ENCODE measurements at places on chromosomes 1 and 21.

DNA sequence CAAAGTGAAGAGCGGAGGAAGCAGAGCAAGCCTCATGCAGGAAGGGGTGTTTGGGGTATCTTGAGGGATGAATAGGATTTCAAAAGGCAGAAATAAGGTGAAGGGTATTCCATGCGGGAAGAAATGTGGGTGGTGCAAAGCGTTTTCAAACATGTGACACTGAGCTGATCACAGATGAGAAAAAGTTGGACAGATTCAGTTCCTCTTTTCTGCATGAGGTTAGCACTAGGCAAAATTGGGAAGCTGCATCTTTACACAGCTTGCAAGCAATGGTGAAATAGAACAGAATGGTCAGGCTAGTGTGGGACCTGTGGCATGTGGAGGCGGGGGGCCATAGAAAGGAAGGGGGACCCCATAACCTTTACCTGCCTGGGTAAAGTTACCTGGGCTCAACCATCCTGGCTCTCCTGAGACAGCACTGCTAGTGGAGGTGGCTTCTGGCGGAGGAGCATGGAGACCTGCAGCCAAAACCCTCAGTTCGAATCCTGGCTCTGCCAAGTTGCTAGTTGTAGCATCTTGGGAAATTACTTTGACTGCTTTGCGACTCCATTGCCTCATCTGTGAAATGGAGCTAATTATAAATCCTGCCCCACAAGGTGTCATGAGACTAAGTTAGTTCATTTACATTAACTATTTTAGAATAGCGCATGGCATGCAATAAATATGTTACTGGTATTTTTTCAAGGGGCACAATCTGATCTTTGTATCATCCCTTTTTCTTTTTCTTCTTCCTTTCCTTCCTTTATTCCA, 16.4 kb downstream of the KCNA10 start:
- no peak for DNase-seq

DNA sequence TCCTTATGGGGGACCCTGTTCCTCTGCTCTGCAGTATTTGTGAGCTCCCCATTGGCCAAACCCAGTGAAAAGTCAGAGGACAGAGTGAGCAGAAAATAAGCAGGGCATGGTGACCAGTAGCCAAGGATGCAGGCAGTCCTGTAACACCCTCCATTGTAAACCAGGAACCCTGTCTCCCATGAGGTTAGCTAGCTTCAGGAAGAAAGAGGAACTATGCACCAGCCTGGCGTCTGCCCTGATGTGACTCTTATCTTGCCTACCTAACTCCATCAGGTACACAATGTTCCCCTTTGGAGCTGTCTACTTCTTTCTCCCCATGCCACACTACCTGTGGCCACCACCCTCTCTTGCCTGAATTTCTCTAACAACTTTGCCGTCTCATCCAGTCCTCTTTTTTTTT, 119.2 kb downstream of the LRIG2 start:
- no peak for DNase-seq

DNA sequence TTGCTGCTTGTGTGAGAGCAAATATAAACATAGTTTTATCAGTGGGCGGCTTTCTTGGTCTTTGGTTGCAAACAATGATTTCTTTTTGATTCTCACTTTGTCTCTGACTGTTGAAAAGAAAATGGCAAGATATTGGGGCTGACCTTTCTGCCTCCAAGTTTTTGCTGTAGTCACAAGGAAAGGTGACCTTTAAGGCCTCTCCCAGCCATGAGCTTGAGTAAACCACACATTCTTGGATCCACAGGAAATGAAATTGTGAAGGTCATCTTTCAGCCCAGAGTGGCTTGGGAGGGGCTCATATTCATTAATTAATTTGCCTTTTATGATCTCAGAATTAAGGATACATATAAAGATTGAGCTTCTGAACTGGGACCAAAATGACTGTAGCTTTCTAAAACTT, 241.6 kb downstream of the BACH1 start:
- no peak for DNase-seq

DNA sequence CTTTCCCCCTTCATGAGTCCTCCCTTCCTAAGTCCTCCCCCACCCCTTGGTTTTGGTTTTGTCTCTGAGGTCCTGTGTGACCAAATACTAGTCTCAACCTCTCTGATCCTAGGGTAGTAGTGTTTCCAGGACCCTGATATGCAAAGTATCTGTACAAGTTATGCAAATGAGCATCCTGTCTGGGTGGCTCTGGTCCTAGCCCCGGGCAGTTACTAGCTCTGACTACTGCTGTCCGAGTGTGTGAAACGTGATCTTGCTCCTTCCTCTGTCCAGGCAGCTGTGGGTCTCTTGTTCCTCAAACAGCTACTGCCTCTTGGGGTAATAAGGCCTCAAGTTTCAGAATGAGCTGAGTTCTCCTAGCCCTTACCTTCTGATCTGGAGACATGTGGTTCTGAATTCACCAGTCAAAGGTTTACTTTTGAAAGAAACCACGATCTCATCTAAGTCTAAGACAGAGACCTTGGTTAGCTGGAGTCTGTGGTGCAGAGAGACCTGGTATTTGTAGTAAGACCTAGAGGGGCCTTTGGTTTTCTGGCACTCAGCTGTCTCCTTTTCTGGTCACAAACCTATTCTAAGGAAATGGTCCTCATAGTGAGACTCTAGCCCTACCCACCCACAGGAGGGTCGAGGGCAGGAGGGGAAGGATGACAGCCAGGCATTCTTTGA, 31.0 kb upstream of the IL19 start:
- no peak for DNase-seq

DNA sequence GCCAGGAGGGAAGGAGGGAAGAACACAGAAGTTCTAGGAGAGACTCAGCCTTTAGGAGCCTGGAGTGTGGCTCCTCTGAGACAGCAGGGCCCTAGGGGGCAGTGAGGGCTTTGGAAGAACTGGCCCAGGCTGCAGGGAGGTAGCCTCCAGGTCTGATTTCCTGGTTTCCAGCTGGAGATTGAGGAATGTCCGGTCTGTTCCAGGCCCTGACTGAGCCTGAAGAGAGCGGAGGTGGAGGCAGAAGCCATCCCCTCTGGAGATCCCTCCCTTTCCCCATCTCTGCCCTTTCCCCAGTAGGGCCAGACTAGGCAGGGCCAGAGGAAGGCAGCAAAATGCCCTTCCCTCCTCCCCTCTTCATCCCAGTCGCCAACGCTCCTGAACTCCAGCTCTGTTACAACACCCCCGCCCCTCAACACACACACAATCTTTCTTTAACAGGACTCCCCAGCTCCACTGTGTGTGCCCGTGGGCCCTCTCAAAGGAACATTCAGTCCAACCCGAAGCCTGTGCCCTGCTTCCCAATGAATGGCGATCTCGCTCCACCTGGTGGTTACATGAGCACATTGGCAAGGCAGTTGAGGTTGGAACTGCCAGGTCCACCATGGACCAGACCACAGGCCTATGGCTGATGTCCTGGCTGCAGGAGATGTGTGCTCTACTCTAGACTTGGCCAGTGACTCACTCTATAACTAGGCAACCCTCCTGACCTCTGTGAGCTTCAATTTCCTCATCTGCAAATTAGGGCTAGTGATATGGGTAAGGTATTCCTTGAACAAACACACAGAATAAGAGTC, 32.0 kb downstream of the MAP7D1 start:
- peak; percentile 87 for DNase-seq

DNA sequence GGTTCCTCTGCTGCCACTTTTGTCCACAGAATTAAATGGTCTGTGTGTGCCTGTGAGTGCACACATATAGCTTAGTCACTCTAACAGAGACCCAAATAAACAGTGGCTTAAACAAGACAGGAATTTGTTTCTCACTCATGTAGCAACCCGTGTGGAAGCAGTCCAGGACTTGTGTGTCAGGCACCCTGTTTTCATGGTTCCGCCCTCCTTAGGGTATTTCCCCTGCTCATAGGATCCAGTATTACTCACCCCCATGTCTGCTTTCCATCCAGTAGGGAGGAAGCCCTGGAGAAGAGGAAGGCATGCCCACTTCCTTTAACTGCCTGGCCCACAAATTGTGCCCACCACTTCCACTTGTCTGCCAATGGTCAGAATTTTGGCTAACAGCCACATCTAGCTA, 41.3 kb upstream of the TACSTD2 start:
- DNase-seq, result peak; percentile 85

GRCh38 chr1:230240446-230241086, 173.5 kb downstream of the GALNT2 start:
- no peak for DNase-seq

GRCh38 chr1:166693673-166694297, 145.5 kb upstream of the POGK start:
- no peak for DNase-seq

DNA sequence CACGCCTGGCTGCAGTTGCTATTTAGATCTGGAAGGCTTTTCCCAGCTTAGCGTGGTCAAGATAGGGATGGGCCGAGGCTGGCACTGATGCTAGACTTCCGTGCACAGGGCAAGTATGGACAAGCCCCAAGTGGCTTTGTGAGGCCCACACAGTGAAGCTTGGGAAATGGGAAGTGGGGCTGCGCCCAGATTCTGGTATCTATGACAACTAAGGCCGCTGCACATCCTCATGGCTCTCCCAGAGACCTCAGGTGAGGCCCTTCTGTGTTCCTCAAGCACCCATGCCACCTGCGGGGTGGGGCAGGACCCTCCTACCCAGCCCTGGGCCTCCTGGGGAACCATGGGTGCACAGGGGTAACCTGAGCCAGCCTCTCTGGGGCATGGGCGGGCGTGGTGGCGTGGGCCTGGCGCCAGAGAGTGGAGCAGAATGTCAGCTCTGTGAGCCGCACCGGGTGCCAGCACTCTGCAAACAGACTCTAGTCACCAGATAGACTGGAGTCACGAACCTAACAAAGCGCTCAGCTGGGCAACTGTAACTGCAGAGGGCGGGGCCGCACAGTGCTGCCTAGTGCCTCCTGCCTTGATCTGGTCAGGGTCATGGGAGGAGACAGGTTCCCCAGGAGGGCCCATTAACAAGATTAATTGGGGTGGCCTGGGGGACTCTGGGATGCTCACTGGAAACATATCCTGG, 46.4 kb downstream of the ELF3 start:
- no peak for DNase-seq

DNA sequence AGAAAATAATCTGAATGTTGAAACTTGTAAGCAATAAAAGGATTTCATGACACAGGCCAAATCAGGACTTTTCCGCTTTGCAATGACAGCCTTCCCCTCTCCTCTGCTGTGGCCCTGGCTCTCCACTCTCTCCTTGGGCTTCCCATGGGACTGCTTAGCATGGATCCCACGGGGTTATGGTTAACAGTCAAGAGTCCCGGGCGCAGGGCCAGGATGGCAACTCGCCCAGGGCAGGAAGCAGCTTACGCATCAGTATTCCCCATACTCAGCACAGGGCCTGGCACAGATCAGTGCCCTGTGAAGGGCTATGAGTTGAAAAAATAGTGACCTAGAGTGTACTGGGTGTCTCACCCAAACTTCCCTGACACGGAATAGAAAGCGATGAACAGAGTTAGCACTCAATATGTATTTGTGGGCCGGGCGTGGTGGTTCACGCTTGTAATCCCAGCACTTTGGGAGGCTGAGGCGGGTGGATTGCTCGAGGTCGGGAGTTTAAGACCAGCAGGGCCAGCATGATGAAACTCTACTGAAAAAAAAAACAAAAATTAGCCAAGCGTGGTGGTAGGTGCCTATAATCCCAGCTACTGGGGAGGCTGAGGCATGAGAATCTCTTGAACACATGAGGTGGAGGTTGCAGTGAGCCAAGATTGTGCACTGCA, 29.1 kb upstream of the GRHL3 start:
- peak; percentile 52 for DNase-seq

- DNase-seq, result no peak
These were observed 8.1 kb downstream of the DHDDS start for GRCh38 chr1:26440259-26440658.

GRCh38 chr1:231991231-231991630, 364.6 kb downstream of the DISC1 start:
- peak; percentile 24 for DNase-seq

DNA sequence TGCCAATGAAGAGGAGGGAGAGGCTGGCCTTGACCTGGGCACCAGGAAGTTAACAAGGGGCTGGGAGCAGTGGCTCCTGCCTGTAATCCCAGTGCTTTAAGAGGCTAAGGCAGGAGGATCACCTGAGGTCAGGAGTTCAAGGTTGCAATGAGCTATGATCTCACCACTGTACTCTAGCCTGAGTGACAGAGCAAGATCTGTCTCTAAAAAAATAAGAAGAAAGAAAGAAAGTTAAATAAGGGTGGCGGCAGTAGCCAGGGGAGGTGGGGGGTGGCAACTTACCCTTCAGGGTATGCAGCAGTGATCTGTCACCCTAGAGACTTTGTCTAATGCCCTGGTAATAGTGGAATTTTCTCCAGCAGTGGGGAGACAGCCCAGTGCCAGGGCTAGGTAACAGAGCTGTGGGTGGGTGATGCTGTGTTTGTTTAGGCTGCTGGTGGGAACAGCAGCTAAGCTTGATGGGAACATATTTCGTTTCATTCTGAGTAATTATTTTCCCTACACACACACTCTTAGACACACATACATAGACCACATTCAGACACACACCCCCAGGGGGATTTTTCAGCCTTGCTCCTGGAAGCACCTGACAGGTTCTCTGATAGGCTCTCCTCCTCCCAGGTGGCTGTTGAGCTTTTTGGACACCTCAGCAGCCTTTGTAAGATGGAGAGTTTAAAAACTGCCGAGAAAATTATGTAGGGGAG, 11.3 kb upstream of the SYT6 start:
- DNase-seq, result no peak
